NT2/D1 (cell line): ENCODE measurements at places on chromosomes 16 and 17.

- no peak for DNase-seq
These were observed 24.1 kb downstream of the MYH10 start for GRCh38 chr17:8606401-8606800.

DNA sequence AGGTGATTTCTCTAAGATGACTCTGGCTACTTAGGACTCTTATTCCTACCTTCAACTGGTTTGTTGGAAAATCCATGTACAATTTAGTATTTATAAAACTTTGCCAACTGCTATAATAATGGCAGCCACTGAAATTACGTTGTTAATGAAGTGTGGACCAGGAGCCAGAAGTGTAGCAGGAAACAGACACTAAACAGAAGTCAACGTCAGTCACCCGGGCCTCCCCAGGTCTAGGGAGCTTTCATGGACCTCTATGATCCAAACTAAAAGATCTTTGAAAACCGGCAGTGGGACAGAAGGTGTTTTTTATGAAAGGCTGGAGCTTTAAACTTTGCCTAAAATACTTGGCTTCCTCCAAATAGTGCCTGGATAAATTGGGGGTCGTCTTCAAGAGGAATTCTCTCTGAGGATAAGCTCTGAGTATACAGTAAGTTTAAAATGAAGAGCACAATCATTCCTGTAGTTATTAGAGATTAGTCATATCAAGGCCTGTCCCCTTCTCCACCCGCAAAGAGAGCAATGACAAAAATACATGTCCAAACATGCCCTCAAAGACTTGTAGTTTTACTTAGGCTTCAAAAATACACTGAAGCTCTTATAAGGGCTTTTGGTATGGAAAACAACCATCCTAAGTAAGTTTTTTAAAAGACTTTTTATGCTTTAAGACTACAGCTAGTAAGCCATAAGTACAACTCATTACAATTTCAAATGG lies 34.6 kb downstream of the DCUN1D3 start:
- DNase-seq: no peak

DNA sequence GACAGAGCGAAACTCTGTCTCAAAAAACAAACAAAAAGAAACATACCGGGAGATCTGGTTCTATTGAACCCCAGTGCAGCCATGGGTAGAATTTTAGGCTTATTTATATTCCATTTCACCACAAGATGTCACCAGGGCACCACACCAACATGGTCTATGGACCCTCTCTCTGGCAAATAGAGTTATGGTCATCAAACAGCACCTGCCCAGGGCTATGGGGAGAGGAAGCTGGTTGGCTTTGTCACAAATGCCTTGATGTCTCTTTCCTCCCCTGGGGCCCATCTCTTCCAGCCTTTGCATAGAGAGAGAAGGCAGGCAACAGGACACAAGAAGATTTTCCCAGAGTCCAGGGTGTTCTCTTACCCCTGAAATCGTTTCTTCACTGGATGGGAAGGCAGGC lies 128.4 kb downstream of the WWOX start:
- DNase-seq: peak; percentile 15

GRCh38 chr17:47808036-47808829 lies 13.4 kb downstream of the OSBPL7 start:
- no peak for DNase-seq

GRCh38 chr16:57091200-57091974 lies 996 bp upstream of the CPNE2 start:
- DNase-seq: no peak

DNA sequence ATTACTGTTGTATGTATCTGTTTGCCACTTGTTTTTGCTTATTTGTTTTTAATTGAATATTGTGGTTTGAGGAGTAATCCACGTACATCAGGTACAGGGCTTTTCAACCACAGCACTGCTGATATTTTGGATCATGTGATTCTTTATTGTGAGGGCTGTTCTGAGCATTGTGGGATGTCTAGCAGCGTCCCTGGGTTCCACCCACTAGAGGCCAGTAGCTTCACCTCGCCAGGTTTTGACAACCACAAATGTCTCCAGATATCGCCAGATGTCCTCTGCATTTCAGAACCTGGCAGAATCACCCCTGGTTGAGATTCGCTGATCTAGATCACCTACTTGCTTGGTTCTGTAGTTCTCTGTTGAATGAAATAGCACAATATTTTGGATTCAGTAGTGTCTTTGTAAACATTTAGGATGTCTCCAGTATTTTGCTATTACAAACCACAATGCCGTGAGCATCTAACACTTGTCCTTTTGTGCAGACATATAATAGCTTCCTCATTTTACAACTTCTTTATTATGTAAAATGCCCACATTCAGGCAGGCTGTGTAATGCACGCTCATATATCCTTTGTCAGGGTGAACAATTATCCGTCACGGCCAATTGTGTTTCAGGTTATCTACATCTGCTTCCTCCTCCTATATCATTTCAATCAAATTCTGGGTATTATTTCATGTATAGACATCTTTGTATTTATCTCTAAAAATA lies 380.3 kb downstream of the SNX29 start:
- no peak for DNase-seq

GRCh38 chr16:66899945-66900710 lies 18.6 kb downstream of the CDH16 start:
- DNase-seq: peak; percentile 58

- no peak for DNase-seq
These were observed 84.2 kb downstream of the HELZ start for GRCh38 chr17:67160791-67161190.
